ENCODE measurements at places on chromosomes 4 and X.

GRCh38 chr4:6988016-6988715, 55.0 kb upstream of the TADA2B start:
- no peak for DNase-seq

DNA sequence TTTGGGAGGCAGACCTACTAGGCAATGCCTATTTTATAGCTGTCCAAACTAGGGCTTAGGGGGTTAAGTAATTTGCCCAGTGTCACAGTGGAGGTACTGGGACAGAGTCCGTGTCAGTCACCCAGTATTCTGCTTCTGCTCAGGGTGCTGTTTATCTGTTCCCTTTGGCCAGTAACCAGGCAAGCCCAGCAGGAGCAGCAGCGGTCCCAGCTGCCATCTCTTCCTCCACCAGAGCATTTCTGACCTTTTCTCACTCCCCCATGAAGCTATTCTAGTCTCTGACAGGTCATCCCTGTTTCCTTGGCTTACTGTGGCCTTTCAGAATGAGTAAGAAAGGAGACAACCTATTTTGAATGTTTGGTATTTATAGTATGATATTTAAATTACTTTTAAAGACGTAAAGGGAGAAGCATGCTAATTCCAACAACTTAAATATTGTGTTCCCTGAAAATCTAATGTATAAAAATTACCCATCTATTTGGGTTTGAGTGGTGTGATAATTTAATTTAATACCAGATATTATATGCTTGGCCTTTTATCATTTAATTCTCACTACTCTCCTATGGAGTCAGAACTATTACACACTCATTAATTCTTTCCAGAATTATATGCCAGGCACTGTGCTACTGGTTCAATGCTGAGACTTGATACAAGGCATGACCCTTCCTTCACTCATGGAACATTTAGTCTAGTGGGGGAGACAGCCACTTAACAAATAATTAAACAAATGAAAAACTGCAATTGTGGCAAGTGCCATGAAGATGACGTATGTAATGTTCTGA, 60.6 kb downstream of the RPS6KA3 start:
- DNase-seq: no peak

GRCh38 chr4:163744861-163745260, 250.4 kb downstream of the TMA16 start:
- DNase-seq: no peak

DNA sequence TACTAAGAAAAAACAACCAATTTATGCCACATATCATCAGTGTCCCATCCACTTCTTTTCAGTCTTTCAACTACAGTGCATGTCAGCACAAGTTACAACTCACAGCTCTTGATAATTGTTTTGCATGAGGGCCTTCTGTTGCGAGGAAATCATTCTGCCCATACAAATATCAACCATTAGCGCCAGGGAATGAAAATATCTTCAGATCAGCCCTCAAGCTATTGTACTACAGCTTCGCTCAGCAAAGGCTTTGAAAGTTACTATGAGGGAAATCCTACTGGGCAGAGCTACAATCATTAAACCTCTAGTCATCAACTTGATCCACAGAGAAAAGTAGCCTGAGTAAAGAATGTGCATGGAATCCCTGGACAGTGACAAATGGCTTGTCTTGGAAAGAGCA, 1023.6 kb upstream of the HS3ST1 start:
- DNase-seq: no peak

DNA sequence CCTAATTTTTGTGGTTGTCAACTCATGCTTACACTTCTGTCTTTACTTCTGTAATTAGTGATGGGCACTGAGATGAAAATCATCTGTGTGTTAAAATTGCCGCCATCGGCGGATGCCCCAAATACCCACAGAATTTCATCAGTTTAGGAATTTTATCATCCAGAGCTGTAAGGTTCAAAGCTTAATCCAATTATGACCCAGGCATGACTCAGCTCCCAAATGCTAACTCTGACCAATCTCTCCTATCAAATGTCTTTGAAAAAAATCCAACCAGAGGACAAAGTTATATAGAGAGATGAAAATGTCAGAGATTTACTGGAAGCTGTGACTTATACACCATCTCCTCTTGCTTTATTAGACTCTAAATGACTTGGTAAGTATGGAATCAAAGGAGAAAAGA, 1048.7 kb upstream of the PRKX start:
- no peak for DNase-seq

DNA sequence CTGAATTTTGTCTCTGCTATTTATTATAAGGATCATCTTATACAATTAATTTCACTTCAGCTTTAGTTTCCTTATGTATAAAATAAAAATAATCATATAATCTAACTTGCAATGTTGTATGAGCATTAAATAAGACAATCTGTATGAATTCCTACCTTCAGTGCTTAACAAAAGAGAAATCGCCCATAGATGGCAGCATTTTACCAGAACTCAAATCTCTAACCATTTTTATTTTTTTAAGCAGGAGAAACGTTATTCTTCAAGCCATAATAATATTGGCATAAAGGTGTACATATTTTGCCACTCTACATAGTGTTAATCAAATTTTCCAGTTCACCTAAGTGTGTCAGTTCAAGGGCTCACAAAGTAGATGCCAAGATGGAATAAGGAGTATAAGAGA, 78.8 kb downstream of the TMEM47 start:
- no peak for DNase-seq

GRCh38 chr4:108762559-108763225, at the start of gene ETNPPL:
Gene ETNPPL, minus strand, starts transcription at chr4:108763053. Its CDS starts 155 bp downstream, at chr4:108762898.
- peak; percentile 18 for DNase-seq

GRCh38 chrX:119094819-119095218, 22.0 kb downstream of the CT47C1 start:
- DNase-seq: no peak

DNA sequence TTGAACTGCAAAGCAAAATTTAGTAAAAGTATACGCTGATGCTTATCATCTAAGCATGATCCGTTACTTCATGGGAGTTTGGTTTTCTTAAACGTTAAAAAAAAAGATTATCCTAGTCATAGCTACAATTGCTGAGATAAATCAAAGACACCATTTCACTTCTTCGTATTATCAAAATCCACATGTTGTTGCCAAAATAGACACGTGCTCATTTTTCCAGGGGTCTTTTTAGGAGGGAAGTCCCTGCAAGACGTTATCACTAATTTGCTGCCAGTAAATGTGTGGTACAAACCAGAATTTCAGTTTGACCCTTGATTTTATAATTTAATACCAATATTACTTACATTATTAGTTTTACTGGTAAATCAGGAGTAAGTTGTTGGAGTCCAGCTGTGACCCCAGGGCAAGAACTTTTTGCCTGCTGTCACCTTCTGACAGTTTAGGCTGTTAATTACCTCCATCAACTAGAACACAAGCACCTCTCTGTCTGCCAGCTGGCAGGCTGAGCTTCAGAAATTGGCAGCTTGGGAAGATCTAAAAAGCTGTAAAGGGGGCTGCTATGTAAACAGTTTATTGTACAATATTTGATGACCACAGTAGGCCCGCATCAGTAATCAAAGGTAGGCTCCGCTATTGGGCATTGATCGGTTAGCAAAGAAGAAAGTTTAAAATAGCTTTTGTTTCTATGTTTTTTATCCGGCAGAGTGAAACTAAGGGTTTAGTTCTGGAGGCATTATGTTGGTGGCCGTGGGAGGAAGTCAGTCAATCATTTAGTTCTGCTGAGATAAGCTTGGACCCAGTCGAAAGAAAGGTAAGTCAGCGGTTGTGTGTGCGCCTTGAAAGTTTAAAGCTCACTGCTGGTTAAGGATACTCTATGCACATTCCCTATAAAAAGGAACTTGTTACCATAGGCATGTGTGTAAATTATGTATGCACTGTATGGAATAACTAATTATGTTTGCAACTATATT, 196.4 kb downstream of the FBXO8 start:
- DNase-seq: no peak

DNA sequence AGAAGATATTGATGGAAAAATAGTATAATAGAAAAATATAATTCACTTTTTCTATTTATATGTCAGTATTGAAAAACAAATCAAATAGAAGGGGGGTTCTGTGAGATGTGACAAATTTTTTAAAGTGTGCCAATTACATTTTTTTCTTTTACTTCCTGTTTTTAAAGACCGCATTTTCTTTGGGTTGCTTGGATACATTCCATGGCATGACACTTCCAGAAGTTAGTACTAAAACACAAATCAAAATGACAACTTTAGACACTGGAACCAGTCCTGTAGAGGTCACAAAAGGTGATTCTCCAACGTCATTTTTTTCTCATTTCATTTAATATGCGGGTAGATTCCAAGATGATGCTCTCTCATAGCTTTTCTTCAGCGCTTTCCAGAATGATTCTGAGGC, 116.2 kb upstream of the GNPDA2 start:
- DNase-seq: no peak

DNA sequence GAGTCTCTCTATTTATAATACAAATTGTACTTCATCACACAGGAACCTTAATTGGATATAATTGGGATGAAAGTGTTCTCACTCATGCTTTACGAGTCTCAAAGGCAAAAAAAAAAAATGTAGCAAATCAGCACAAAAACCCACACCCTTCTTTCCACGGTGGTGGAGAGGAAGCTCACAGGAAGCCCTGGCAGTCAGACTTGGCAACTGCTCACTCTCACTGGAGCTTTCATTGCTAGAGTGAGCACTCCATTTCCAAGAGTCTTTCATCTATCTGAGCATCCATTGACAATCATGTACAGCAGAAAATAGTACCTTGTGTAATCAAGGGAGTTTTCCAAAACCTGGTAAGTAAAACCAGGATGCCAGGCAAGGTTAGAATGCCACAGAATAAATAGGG, 2159.4 kb upstream of the AGA start:
- no peak for DNase-seq

GRCh38 chr4:89158884-89159503, 47.7 kb downstream of the TIGD2 start:
- no peak for DNase-seq

GRCh38 chr4:105145156-105145902, 1.3 kb upstream of the TET2 start:
- no peak for DNase-seq

- no peak for DNase-seq
These were observed 49.2 kb upstream of the MSX1 start for GRCh38 chr4:4810092-4810774.

DNA sequence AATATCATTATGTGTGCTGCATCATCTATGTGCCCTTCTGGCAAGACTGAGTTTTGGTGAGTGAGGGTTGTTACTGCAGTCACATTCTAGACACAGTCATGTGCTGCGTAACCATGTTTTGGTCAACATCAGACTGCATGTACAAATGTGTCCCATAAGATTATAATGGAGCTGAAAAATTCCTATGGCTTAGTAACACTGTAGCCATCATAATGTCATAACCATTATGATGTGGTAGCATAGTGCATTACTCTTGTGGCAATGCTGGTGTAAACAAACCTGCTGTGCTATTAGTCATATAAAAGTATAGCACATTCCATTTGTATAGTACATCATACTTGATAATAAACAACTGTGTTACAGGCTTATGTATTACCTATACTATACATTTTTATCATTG, 198.1 kb upstream of the NUDT6 start:
- no peak for DNase-seq

DNA sequence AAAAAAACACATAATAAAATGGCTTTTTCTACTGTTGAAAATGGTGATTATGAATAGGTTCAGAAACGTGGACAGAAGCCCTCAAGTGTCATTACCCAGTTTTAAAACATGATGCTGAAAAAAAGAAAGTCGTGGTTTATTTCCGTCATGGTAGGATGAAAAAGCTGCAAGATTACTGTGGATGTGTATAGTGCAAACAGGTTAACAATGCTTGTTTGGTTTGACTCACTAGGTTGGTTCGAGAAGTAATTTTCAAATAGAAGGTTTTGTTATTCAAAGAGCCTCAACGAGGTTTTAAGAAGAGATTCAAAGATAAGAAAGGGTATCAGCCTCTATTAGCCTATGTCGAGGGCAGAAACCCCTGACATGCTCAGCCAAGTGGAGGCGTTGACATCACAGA, 2.5 kb upstream of the RXFP1 start:
- DNase-seq: no peak

DNA sequence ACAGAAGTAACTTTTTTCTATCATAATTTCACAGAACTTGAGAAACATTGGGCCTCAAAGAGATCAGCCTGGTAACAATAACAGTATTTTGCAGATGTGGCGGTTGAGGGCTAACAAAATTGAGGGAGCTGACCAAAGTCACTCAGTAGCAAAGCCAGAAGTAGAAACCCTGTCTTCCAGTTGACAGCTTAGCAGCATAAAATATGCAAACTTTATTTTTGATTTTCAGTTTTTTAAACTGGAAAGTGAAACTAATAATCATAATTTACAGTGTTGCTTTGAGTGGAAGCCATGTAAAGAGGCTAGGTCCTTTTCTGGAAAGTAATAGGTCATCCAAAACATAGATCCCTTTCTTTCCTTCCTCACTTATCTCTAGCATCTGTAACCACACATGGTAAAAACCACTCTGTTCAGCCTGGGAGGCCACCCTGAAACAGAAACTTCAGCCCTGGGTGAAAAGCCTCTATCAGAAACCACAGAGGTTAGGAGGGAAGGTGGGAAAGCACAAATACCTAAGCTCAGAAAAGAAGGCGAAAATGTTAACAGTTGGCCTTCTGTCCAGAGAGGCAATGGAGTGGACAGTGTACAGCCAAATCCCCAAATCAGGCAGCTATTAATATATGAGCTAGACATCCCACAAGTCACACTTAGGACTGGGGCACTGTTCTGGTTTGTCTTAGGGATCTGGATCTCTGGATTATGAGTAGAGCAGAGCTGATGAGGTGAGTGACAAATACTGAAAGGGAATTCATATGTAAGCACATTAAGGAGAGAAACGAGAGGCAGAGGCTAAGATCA, 61.1 kb upstream of the ARSJ start:
- DNase-seq: no peak

DNA sequence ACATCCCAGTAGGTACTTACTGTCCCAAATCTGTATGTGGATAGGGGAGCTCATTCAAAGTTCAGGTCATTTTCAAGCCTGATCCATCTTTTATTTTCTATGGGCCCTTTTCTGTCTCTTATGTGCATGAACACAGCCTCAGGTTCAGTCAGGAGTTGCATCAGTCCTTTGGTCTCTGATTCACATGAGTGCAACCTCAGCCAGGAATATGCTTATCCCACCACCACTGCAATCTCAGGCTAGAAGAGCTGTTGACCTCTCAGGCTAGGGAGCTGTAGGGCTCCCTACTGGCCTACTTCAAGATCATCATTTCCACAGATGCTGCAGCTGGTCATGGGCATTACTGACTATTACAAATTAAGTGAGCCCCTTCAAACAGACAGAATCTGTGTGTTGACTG, 27.2 kb downstream of the AASDH start:
- no peak for DNase-seq

DNA sequence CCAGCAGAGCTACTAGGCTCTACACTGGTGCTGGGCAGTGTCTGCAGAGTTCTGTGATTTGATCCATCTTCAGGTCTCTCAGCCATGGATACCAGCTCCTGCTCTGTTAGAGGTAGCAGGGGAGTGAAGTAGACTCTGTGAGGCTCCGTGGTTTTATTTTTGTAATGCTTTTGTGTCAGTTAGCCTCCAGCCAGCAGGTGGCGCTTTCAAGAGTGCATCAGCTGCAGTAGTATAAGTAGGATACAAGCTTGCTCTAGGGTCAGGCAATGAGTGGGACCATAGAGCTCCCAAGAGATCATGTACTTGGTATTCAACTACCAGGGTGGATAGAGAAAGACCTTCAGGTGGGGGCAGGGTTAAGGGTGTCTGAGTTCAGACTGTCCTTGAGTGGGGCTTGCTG, 362.5 kb upstream of the TRAM1L1 start:
- no peak for DNase-seq

- no peak for DNase-seq
These were observed 66.8 kb upstream of the GALNTL6 start for GRCh38 chr4:171746418-171746817.

Data from T-helper 1 cell (primary cell).